Panc1 (cell line): ENCODE measurements at places on chromosomes 4 and X.

- no peak overlapping the region for H3K27ac ChIP-seq
- H3K4me1 ChIP-seq: no peaks in the 10 kb centered on the region
- DNase-seq: no peak
- H3K36me3 ChIP-seq: no peaks in the 10 kb centered on the region
- no peaks in the 10 kb centered on the region for H3K27me3 ChIP-seq
- no peak overlapping the region for H3K4me3 ChIP-seq
These were observed 364.0 kb upstream of the EPHA5 start for GRCh38 chr4:66034262-66034661.

DNA sequence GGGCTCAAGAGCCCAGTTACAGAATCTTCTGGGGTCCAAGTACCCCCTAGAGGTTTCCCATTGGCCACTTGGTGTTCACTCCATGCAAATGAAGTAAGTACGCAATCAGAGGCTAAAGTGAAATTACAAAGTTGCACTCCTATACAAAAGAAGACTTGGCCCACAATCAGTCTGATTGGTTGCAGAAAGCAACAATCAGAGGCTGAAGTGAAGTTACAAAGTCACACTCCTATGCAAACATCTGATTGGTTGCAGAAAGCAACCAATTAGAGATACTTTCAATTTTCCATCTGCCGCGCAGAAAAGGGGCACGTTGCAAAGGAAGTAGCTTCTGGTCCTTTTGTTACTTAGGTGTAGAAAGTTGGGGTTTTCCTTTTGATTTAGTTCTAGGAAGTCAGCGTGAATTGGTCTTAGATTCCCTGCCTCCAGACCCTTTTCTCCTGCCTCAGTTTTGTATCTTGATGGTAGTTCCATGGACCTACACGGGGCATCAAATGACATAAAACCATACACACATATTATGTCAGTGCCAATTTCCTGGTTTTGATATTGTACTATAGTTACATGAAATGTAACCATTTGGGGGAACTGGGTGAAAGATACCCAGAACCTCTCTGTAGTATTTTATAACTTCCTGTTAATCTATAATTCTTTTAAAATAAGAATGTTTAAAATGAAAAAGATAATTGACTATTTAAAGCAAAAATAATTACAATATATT is 12.4 kb upstream of the PIN4 start:
- no peaks in the 10 kb centered on the region for H3K36me3 ChIP-seq
- DNase-seq: no peak
- H3K4me1 ChIP-seq: no peaks in the 10 kb centered on the region
- no peak overlapping the region for H3K4me3 ChIP-seq

DNA sequence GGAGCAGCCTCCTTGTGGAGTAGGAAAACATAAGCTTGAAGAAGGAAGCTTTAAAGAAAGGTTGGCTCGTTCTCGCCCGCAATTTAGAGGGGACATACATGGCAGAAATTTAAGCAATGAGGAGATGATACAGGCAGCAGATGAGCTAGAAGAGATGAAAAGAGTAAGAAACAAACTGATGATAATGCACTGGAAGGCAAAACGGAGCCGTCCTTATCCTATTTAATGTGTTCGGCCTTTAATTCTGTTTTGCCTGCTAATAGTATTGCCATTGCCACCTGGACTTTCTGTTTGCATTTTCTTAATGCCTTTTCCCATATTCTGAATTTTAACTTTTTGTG is 1.4 kb downstream of the TCEAL1 start:
- DNase-seq: no peak
- H3K4me1 ChIP-seq: peaks cover 9% of the 10 kb centered on the region; the same call in 1 of the 2 replicates
- peak overlapping the region; percentile 96 for H3K4me3 ChIP-seq
- H3K36me3 ChIP-seq: no peaks in the 10 kb centered on the region

DNA sequence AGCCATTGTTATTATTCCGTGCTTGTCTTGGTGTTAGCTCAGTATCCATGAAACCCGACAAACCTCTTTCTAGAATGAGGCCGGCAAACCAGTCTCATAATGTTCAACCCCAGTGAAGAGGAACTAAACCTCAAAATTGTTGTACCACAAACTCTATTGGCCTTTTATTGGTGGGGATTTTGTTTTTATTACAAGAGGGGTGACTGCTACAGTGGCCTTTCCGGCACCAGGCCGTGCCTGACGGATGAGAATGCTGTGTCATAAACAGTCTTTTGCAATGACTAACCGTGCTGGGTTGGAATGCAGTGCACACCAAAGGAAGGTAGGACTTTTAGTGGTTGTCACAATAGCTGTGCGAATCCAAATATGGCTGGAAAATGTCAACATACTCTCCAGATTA is 60.8 kb downstream of the SHROOM2 start:
- no peak overlapping the region for H3K4me3 ChIP-seq
- no peaks in the 10 kb centered on the region for H3K27me3 ChIP-seq
- DNase-seq: no peak

DNA sequence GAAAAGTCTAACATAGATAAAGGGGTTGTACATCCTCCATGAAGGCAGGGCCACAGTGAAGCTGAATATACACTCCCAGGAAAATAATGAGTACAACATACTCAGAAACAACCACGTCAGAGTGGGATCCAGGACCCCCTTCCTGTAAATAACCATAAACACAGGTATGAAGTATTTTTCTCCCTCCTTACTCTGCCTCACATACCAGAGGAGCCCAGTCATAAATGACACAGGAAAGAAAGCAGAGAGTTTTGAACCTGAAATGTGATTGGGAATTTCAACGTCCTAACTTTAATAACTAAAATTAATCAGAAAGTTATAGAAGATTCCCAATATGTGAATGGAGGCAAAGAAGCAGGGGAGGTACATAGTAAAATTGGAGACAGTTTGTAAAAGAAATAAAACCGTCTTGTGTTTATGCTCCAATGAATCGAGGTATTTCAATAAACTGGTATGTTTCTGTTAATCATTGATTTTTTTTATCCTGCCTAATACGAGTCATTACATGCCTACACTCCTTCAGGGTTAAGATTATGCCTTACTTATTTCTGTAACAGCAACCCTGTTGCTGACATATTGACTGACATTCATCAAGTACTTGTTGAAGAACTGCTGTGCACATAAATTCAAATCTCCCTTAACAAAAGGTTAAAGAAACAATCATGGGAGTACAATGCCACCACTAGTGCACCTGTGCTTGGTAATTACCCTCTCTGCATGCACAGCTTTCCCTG is 431.3 kb downstream of the KCNIP4 start:
- H3K36me3 ChIP-seq: no peaks in the 10 kb centered on the region
- no peak for DNase-seq
- H3K4me3 ChIP-seq: no peak overlapping the region
- H3K27me3 ChIP-seq: no peaks in the 10 kb centered on the region
- no peaks in the 10 kb centered on the region for H3K4me1 ChIP-seq
- H3K27ac ChIP-seq: no peak overlapping the region
